ENCODE measurements at places on chromosomes 12 and 14.
A peak's percentile ranks its signal among the peaks of the same experiment; 100 is the strongest.

- DNase-seq: no peak
These were observed 48.4 kb downstream of the NDUFA12 start for GRCh38 chr12:94954948-94955592.

- DNase-seq: no peak
These were observed 140.9 kb downstream of the CCDC91 start for GRCh38 chr12:28331130-28331529.

- no peak for DNase-seq
These were observed 14.3 kb downstream of the MYL2 start for GRCh38 chr12:110906083-110906482.

- DNase-seq: no peak
These were observed 31.1 kb upstream of the MON2 start for GRCh38 chr12:62435303-62436163.

DNA sequence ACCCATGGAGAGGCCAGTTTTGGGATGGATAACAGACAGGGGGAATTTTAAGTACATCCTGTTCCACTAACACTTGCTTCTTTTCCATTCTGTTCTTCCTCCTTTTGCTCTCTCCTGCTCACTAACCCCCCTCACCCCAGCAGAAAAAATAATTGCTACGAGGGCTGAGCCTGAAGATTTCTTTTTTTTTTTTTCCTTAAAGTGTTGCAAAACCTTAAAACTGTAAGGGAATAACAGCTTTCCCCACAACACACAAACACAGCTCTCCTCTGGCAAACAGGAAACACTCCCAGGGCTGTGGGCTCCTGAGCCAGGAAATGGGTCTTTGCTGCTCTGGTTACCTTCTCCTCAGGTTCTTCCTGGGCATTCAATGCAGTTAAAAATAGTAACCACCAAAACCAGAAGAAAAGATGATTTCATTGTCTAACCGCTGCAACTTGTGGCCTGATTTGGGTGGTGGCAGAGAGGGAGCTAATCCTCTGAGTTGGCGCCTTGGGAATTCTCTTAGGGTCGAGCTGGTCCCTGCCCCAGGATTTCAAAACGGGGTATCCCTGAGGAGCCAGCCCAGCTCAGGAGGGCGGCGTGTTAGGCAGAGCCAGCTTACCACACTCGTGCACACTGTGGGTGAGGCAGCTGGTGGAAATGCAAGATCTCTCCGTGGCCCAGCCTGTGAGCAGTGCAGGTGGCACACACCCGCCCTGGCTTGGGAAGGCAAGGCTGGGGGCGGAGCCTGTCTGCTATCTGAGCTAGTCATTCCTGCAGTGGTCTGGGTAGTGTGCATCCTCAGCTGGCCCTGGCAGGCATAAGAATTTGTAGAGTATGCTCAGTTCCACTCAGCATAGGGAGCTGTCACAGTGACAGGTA lies 17.1 kb upstream of the EMP1 start:
- DNase-seq: no peak

- DNase-seq: no peak
These were observed 45.5 kb downstream of the SCN8A start for GRCh38 chr12:51636581-51636980.

GRCh38 chr14:59482541-59483331 lies 1.5 kb downstream of the L3HYPDH start:
- DNase-seq: no peak

- no peak for DNase-seq
These were observed 481.8 kb downstream of the TMEM117 start for GRCh38 chr12:44317651-44318126.

DNA sequence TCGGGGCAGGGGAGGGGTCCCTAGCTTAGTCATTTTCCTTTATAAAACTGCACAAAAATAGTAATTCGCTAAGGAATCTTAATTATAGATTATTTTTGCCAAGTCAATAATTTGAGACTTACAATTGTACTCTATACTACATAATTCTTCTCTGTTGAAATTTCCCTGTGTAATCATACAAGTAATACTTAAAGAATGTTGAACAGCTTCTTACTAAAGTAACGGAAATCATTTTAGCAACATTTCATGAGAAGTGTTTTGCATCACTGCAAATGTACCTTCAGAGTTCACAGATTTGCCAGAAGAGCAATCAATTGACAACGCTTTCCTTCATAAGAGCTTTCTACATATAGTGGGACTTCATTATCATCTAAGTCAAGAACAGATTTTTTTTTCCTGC lies 7.9 kb upstream of the GNG2 start:
- no peak for DNase-seq

DNA sequence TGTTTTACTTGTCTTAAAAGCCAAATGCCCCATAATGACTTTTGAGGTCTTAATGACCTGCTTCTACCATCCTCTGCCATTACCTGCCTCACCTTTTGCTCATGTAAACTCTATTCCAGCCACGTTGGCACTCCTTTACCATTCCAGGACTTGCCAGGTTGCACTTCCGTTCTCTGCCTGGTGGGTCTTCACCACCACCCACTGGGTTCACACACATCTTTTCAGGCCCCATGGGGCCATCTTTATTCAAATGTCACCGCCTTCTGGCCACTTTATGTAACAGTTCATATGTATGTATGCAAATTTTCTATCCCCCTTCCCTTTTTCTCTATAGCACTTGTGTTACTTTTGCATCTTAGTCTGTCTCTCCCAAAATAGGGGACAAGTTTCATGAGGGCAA lies 57.7 kb downstream of the ATP2A2 start:
- DNase-seq: no peak

DNA sequence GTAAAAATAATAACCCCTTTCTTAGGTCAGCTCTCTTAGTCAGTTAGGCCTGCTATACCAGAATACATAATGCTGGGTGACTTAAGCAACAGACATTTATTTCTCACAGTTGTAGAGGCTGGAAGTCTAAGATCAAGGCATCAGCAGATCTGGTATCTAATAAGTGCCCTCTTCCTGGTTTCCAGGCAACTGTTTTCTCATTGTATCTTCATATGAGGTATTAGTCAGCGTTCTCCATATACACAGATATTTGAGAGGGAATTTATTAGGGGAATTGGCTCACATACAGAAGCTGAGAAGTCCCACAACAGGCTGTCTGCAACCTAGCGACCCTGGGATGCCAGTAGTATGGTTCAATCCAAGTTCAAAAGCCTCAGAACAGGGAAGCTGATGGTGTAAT lies 896.0 kb downstream of the GALC start:
- DNase-seq: no peak

DNA sequence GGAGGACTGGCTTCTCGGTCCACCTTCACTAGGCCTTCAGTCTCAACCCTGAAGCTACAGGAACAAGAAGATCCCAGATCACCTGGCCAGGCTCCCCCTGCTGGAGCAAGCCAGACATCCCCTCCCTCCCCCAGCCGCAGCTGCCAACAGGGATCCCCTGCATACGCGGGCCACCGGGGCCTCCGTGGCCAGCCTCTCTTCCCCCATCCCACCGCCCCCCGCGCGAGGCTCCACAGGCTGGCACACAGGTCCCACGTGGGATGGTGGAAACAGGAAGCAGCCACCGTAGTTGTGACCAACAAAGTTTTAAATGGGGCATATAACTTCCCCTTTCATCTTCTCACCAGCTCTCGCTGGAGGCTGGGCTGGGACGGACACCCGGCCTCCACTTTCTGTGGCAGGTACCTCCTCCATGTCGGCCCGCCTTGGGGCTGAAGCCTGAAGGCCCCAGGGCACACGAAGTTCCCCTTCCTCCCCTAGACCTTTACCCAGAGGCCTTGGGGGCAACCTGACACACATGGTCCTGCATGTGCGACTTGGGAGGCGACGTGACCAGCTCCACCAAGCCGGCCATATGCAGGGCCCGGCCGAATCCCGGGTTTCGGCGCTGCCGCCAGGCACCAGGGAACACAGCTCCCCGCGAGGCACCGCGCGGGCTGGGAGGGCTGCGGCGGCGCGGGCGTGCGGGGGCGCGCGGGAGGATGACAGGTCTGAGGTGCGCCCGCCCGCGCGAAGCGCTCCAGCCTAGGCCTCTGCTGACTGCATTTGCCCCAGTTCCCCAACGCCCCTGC lies 44.4 kb upstream of the PNMA1 start:
- DNase-seq: no peak

GRCh38 chr12:56267443-56268071 lies 815 bp downstream of the COQ10A start:
- no peak for DNase-seq

GRCh38 chr12:2919249-2919648 lies 28.6 kb downstream of the TULP3 start:
- no peak for DNase-seq

- no peak for DNase-seq
These were observed 62.2 kb upstream of the WSCD2 start for GRCh38 chr12:108066583-108067577.

DNA sequence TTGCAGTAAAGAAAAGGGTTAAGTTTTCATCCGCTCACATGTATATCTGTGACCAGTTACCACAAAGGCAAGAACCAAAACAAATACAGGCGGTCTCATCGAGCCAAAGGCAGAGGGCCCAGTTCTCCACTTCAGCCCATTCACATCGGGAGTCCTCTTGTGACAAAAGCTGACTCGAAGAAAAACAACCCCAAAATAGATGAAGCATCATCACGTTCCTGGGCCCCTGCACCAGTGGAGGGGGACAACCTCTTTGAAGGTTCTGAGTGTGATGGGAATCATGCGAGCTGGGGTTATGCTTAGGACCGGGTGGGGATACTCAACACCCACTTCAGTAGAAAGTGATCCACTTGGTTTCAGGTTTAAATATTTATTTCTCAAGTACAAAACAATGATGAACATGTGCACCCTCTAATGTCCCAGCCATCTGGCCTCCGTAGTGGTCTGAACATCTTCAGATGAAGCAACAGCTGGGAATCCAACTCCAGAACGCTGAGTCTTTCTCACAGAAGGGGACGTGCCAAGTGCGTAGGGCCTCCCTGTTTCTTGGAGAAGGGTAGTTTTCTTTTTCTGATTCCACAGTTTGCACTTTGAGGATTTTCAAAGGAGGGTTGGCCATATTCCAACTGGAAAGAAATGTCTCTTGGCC lies 8.4 kb downstream of the GSC start:
- no peak for DNase-seq

GRCh38 chr12:52691076-52691840 lies 11.1 kb upstream of the KRT1 start:
- peak; percentile 14 for DNase-seq

DNA sequence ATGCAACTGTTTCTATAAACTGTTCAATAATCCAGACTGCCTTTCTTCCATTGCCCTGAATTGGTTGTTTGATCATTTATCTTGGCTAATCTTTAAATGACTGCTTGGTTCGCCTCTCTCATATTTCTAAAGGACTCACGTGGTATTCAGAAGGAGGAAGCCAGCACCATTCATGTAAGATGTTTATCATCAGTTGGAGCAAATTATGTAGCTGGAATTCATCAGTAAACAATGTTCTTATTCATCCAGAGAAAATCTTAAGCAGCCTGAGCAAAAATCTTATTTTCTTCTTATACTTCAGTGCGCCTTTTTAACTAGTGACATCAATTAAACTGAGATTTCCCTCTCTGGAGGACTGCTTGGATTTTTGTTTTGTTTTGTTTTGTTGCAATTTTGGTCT lies 538.7 kb upstream of the TMEM132C start:
- no peak for DNase-seq

GRCh38 chr14:68981539-68981976 lies 2.5 kb upstream of the ACTN1 start:
- no peak for DNase-seq

- DNase-seq: no peak
These were observed 44.4 kb downstream of the IGF1 start for GRCh38 chr12:102435827-102436436.

GRCh38 chr12:2273288-2273687 lies 220.5 kb downstream of the CACNA1C start:
- DNase-seq: no peak

DNA sequence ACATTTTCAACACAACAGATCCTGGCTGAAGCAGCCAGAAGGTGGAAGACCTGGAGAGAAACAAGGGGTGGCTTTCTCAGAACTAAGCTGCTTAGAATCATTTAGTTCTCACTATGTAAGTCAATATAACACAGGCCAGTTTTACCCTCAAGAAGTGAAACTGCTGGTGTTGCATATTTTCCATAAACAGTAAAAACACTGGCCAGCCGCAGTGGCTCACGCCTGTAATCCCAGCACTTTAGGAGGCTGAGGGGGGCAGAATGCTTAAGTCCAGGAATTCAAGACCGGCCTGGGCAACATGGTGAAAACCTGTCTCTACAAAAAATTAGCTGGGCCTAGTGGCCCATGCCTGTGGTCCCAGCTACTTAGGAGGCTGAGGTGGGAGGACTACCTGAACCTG lies 11.6 kb downstream of the STX2 start:
- no peak for DNase-seq

DNA sequence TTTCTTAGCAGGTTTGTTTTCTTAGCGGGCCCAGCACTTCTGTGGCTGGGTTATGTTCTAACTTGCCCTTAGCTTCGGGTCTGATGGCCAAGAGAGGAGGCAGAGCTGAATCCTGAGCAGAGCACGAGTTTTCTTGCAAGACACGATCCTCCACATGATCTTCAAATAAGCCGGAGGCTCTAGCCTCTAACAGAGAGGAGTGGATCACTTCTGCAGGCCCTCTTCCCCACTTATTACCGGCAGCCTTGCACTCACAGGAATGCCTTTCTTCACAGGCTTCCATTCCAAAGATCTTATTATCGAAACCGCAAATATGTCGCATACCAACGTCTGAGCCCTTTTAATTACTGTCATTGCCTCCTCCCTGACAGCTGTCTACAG lies 79.5 kb downstream of the SINHCAF start:
- no peak for DNase-seq

DNA sequence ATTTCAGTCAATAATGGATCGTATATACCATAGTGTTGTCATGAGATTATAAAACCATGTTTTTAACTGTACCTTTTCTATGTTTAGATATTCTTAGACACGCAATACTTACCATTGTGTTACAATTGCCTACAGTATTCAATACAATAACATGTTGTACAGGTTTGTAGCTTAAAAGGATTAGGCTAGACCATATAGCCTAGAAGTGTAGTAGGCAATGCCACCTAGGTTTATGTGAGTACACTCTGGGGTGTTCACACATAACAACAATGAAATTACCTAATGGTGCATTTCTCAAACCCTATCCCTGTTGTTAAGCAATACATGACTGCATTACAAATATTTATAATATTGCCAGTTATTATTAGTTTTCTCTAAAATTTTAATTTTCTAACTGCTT lies 144.2 kb downstream of the KCNC2 start:
- DNase-seq: no peak

- DNase-seq: no peak
These were observed 99.2 kb downstream of the PHETA1 start for GRCh38 chr12:111269718-111270117.

DNA sequence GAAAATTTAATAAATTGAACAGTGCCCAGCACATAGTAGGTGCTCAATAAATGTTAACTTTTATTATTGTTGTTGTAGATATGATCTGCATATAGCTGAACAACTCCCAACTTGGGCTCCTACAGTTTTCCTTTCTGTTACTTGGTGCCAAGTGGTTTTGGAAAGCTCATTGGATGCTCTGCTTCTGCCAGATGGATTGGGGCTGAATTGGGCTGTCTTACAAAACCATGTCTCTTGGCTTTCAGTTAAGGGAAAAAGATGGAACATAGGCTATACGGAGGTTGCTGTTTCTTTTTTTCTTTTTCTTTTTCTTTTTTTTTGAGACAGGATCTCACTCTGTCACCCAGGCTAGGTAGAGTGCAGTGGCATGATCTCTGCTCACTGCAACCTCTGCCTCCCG lies 140.7 kb upstream of the PWP1 start:
- DNase-seq: no peak
